ENCODE measurements at places on chromosomes 2 and 18. TPM values are rescaled to one million over a fixed set of nuclear protein-coding genes. Genes with fewer than 3 reads are reported as not detected.

- DNase-seq = no peak
These were observed 1025.3 kb upstream of the CNTNAP5 start for GRCh38 chr2:122999821-123000220.

- DNase-seq = peak; percentile 72
These were observed 102.4 kb upstream of the ZFP36L2 start for GRCh38 chr2:43328832-43329231.

COL4A4 gene
- polyA plus RNA-seq = 2.7 TPM

- peak; percentile 14 for DNase-seq
These were observed 1.1 kb downstream of the MAPK4 start for GRCh38 chr18:50560681-50561629.

DNA sequence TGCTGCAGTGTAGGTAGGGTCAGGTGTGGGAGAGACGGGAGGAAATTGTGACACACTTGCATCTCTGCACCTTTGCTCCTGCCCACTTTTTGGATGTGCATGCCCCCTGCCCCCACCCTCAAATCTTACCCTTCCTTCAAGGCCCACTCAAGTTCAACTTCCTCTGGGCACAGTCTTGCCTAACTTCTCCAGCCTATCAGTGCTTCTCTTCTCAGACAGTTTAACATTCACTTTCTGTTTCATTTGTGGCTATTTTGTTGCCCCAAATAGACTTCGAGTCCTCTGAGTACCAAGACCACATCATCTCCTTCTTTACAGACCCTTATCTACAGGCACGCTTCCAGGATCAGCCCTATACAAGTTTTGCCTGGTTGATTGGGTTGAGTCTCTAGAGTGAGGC lies 2.7 kb downstream of the ST8SIA5 start:
- no peak for DNase-seq

GRCh38 chr18:35862119-35862640 lies 110.3 kb upstream of the RMP24 start:
- no peak for DNase-seq

ALS2 gene
- 9.4 TPM for polyA plus RNA-seq

DNA sequence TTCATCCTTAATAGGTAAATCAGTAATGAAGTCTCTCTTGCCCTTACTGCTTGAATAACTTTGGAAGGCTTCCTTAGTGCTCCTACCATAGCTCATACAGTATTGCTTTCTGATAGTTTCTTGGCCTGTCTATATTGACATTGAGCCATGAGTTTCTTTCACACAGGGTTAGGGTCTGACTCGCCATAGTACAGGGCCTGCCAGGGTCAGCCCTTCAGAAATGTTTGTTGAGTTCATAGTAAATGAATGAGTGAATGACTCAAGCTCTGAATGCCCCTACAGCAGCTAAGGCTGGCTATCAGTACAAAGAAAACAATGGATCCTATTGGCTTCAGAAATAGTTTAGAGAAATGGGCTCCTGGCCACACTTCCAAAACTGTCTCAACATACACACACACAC lies 65.0 kb upstream of the LRATD1 start:
- no peak for DNase-seq

DNA sequence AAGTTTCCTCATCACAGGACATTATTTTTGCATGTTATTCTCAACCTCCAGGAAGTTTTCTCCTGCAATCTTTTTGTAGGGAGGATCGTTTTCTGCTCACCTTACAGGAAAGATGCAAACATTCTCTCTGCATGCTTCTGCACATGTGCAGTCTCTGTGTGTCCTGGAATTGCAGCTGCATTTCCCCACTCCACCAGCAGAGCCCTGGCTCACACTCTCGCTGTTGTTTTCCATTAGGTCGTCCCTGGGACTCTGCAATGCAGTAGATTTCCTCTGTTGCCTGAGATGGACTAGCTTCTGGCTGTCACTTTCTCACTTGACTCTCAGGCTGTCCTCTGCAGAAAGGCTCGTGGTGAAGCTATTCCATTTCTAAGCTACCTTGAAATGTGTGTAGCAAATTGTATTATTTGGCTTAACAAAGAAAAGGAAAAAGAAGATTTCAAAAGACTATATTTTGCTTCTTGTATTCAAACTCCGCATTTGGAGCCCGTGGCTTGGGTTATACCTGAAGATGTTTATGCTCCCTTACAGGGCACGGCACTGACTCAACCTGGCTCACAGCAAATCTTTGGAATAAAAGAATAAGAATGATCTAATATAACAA lies 346.7 kb downstream of the RAD51AP2 start:
- DNase-seq = peak; percentile 66

LINC00305 gene
- 0.44 TPM for polyA plus RNA-seq

DNA sequence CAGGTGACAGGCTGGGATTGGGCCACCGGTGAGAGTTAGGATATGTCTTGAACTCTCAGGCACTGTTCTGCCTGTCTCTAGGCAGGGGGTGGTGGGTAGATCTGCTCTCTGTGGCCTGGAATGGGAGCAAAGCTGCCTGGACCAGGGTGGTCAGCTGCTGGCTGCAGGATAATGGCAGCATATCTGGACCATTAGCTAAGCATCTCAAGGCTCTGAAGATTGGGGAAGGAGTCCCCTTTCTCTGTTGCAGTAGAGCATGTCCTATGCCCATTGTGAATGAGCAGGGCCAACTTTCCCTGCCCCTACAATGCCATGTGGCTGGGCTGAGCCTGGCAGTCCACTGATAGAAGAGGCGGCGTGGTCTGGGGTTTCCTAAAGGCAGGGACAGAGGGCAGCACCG lies 34.6 kb downstream of the LOXHD1 start:
- no peak for DNase-seq

DNA sequence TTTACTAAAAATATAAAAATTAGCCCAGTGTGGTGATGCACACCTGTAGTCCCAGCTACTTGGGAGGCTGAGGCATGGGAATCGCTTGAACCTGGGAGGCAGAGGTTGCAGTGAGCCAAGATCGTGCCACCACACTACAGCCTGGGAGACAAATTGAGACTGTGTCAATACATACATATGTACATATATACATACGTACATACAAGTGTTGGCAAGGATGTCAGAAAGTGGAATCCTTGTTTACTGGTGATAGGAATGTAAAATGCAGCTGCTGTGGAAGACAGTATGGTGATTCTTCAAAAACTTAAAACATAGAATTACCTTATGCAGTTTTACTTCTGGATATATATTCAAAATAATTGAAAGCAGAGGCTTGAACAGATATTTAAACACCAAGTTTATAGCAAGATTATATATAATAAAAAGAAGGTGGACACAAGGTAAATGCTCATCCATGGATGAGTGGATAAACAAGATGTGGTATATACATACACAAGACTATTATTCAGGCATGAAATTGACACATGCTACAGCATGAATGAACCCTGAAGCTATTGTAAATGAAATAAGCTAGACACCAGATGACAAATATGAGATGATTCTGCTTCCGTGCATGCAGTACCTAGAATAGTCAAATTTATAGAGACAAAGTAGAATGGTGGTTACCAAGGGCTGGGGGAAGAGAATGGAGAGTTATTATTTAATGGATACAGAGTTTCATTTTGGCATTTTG lies 43.2 kb downstream of the CCDC138 start:
- DNase-seq = no peak

- DNase-seq = no peak
These were observed 145.8 kb downstream of the CAPN13 start for GRCh38 chr2:30661173-30662107.

OTOS gene
- not detected for polyA plus RNA-seq

CYP27C1 gene
- 0.07 TPM for polyA plus RNA-seq

- DNase-seq = no peak
These were observed 73.4 kb downstream of the CDCA7 start for GRCh38 chr2:173427887-173428668.

DNA sequence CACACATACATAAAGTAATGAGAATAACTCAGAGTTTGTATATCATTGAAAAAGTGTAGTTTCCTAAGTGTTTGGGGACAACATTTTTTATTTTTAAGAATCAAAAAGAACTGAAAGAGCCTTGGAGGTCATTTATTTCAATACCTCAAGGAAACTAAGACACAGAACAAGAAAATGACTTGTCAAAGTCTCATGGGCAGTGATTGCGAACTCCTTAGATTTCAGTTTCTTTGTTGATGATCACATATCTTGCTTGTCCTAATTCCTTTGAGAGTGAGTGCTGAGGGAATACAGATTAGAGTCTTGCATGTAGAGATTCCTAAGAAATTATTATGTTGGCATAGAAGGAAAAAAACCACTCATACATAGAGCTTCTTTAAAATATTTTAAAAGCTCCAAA lies 243.8 kb downstream of the CAMKMT start:
- DNase-seq = no peak

- peak; percentile 3 for DNase-seq
These were observed 899 bp downstream of the SLC1A4 start for GRCh38 chr2:64989982-64990614.

DNA sequence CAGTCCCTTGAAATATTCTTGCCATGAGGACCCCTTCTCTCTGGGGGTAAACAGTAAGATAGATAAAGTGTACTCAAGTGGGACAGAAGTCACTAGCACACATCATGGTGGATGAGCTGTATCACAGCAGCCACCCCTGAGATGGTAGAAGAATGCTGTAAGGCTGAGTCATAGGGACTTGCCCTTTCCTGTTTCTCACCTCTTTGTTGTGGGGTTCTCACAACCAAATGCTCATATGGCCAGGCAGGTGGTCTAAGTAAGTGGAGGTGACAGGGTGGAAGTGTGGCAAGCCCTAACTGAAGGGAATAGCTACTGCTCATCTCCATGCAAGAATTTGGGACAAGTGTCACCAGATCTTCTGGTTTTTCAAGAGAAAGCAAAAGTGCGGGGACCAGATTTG lies 202.7 kb upstream of the SLC14A2 start:
- DNase-seq = no peak

LOXHD1 gene
- polyA plus RNA-seq = 0.49 TPM

UGT1A10 gene
- polyA plus RNA-seq = 0.03 TPM

DNA sequence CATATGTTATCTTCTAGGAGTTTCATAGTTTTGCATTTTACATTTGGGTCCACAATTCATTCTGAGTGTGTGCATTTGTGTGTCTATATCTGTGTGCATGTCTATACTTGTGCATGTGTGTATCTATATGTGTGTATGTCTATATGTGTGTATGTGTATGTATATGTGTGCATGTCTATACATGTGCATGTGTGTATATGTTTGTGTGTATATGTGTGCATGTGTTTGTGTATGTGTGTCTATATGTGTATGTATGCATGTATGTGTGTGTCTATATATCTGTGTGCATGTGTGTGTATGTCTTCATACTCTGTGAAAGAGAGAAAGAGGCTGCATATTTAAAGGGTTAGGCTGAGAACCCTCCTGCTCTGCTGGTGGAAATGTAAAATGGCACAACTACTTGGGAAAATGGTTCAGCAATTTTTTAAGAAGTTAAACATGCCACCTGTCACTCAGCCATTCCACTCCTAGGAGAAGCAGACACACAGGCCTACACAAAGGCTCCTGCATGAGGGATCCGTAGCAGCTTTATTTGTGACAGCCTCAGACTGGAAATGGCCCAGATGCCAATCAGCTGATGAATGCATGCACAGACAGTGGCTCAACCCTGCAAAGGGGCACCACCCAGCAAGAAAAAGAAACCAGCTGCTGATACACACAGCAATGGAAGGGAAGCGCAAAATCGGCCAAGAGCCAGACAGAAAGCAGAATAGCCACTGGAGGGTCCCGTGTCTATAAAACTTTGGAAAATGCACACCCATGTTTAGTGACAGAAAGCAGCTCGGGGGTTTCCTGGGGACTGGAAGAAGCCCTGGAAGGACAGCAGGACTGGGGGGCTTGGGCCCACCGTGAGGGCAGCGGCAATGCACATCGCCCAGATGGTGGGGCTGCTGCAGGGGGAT lies 146.8 kb downstream of the SEPTIN10 start:
- DNase-seq = no peak

DNA sequence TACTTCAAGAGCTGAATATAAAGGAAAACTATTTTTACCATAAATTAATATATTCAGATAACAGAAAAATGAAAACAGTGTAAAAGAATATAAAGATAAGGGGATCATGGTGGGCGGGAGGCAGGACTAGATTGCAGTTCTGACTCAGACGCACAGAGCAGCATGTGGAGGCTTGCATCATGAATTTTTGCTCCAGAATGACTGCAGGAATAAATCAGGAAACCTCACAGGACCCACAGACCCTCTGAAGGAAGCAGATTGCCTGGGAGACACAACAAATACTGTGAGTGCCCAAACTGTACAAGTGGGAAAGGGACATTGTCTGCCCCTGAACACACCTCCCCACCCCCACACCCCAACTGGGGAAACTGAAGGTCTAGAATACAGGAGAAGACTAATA lies 19.2 kb upstream of the SIGLEC15 start:
- no peak for DNase-seq

DNA sequence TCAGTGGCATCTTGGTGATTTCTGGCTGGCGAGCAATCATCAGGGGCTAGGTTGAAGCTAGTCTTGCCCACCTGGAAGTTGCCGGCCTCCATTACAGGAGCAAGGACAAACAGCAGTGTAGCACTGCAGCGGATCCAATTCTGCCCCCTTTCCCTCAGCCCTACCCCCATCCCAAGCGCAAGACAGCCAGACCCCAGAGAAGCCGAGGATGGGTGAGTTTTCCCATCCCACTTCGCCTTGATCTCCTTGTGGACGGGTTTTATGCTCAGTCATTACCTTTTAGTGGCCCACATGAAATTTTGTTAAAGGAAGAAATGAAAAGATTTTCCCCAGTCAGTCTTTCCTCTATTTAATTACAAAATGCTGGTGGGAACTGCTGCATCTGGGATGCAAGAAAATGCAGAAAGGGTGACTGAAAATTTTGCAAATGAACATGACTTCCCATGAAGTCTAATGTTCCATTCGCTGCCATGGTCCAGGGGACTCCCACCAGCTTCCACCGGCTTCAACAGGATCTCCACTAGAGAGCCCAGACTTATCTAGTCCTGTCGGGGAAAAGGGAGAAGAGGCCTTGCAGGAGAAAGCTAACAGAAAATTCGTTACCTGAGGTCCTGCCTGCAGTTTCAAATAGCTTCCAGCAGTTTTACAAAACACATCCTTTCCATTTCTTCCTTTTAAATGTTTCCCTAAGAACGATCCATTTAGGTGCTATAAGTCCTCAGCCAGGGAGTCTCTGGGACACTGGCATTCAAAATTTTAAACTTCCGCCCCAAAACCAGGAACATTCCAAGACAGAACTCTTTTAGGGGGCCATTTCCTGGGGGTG lies 1.9 kb upstream of the HOXD9 start:
- no peak for DNase-seq

DNA sequence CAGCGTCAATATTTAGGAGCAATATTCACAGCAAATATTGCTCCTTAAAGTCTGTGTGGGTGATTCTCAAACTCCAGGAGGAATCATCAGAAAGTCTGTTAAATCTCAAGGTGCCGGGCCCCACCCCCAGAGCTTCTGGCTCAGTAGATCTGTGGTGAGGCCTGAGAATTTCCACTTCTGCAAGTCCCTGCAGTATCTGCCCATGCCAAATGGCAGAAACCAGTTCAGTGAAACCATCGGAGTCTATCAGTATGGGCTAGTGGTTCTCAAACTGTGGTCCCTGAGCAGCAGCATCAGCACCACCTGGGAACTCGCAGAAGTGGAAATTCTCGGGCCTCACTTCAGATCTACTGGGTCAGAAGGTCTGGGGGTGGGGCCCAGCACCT lies 202.9 kb downstream of the SLC4A3 start:
- DNase-seq = no peak

LPIN2 gene
- 11.2 TPM for polyA plus RNA-seq

- peak; percentile 47 for DNase-seq
These were observed 17.1 kb upstream of the IL1R2 start for GRCh38 chr2:101974663-101975062.
